NCI-H446 treated with DMSO at 0.1 percent for 48 hours (cell line): ENCODE measurements at places on chromosomes 7 and 10.

GRCh38 chr10:42548254-42548653, 90.1 kb downstream of the ZNF33B start:
- no peak for DNase-seq

- no peak for DNase-seq
Measured at GRCh38 chr7:131673576-131673975, 117.1 kb upstream of the PODXL start.

- no peak for DNase-seq
Measured at GRCh38 chr10:3472287-3473051, 299.9 kb upstream of the PITRM1 start.

DNA sequence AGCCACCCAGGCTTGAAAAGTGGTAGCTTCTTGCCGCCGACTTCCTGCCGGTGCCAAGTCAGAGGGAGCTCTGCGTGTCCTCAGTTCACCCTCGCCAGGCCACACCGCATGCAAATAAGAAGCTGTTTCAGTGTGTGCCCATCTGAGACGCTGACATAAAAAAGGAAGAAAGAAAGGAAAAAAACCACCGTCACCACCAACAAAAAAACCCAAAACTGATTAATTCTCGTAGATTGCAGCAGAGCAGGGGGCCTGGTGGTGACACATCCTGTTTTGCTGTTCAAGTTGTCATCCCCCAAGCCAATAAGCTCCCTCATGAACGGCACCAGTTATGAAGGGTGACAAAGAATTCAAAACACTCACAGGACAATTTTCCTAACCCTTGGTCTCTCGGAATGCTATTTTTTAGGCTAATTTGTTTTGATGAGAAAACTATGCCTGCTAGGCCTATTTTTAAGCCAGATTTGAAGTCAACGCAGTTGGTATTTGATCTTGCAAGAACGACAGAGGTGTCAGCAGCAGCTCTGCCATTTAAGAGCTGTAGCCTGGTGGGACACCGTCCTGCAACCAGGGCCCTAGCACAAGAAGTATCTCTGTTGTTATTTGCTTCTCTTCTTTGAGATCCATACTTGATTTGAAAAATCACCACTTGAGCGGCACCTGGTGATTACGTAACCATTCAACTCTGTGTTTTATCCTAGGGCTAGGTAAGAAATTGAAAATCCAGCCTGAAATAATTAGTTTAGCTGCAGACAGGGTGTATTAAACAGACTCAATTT, 145.6 kb downstream of the PFKFB3 start:
- DNase-seq: no peak

DNA sequence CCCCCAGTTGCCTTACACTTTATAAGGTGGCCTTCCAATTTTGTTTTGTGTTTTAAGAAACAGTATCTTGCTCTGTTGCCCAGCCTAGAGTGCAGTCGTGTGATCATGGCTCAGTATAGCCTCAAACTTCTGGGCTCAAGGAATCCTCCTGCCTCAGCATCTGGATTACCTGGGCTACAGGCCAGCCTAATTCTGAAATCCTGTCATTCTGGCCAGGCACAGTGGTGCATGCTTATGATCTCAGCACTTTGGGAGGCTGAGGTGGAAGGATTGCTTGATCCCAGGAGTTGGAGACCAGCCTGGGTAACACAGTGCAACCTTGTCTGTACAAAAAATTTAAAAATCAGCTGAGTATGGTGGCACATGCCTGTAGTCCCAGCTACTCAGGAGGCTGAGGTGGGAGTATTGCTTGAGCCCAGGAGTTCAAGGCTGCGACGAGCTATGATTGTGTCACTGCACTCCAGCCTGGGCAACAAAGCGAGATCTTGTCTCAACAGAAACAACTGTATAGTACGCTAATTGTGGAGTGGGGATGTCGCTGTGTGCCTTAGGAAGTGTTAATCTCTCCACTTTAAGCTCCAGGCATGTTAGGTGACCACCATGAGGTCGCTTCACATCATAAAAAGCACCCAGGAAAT, 24.7 kb upstream of the RBM33 start:
- no peak for DNase-seq

DNA sequence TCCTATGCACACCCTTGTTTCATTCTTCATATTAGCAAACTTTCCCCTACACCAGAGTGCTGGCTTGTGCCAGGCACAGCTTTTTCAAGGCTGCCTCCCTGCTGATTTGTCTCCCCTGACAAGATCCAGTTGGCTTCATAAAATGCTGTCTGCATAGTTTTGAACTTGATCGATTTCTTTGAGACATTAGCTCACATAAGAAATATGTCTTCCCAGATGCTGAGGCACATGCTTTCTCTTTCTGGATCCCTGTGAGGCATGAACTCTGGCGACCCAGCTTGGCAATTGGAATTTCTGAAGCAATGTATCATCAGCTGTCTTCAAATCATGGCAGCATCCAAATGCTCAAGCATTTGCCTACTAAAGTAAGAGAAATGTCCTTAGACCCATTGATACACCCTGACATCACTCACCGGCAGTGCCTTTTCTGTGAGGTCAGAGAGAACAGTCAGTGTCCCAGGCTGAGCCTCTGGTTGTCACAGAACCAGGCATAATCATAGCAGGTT, 616.4 kb upstream of the GHITM start:
- DNase-seq: peak; percentile 20

GRCh38 chr7:128135159-128135514, 103.9 kb upstream of the LRRC4 start:
- peak; percentile 5 for DNase-seq

GRCh38 chr7:55154096-55154495, 135.3 kb downstream of the EGFR start:
- DNase-seq: no peak

GRCh38 chr10:26881600-26882331, 21.0 kb upstream of the ABI1 start:
- DNase-seq: peak; percentile 52

- DNase-seq: no peak
Measured at GRCh38 chr10:120300513-120300912, 156.5 kb upstream of the PLPP4 start.

DNA sequence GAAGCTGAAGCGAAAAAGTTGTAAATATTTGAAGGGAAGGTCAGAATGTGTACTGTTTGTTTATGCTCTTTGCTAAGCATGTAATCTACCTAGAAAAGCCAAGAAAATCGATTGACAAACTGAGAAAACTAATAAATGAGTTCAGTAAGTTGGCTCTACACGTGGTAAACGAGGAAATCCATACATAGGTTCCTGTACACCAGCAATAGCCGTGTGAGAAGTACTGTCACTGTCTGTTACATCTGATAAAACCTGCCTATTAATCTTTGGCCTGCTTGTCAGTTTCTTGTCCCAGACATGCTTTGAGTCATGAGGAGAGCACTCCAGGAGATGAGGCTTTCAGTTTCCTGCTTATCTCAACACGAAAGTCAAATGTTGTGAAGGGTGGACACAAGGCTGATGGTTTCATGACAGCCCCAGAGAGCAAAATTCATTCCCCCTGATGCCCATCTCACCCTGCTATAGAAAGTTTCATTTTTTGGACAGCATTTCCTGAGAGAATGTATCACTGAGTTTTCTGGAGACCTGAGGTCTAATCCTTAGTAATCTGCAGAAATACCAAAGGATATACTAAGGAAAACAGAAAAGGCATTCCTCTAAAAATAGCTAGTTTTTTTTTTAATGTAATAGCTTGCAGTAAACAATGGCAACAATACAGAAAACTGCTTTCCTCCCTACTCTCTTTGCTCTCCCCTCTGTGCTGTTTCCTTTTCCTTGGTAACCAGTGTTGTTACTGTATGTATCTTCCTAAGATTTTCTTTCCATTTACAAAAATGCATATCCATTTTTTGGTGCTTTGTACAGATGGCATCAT, 18.8 kb downstream of the BMPR1A start:
- no peak for DNase-seq

DNA sequence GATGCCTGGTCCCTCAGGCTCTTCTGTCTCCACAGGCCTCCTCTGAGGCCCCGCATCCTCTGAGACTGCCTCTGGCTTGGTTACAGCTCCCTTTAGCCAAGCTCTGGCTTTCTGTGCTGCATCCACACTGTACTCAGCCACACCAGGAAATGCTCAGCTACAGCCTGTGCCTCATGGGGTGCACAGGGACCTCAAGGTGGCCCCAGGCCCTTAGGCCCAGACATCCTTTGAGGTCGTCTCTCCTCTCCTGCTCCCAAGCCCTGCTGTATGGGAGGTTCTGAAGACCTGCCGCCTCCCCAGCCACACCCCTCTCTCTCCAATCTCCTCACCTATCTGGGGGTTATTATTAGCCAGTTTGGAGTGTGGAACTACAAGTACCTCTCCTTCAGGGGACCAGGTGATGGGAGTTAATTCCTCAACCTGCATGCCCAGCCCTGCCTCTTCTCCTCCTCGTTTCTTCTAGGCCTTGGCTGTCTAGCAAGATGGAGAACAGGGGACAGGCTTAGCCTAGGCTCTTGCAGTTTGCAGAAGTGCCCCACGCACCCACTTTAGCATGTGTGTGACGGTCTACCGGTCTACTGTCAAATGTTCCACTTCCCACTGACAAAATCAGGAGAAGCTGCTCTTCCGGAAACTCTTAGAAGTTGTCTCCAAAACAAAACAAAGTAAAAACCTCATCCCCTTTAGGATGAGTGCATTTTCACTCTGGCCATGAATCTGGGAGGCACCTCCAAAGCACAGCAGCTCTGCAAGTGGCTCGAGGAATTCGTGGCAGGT, 64.0 kb upstream of the WAC start:
- no peak for DNase-seq

DNA sequence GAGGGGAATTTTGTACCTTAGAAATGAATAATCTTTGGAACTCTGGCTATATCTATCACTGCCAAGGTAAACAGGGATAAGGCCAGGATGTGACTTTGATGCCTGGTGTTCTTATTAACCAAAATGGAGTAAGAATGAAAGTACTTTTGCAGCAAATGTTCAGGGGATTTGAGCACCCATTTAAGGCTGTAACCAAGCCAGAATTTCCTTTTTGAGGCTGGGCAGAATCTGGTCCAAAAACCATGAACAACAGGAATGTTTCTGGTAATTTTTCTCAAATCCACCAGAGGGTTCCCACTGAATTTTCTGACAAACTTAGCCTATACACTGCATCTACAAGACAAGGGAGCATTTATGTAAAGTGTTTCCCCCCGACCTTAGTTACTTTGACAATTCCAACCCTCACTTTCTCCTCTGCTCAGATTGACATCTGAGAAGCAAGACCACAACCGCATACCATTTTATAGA, 120.6 kb downstream of the BAMBI start:
- no peak for DNase-seq

DNA sequence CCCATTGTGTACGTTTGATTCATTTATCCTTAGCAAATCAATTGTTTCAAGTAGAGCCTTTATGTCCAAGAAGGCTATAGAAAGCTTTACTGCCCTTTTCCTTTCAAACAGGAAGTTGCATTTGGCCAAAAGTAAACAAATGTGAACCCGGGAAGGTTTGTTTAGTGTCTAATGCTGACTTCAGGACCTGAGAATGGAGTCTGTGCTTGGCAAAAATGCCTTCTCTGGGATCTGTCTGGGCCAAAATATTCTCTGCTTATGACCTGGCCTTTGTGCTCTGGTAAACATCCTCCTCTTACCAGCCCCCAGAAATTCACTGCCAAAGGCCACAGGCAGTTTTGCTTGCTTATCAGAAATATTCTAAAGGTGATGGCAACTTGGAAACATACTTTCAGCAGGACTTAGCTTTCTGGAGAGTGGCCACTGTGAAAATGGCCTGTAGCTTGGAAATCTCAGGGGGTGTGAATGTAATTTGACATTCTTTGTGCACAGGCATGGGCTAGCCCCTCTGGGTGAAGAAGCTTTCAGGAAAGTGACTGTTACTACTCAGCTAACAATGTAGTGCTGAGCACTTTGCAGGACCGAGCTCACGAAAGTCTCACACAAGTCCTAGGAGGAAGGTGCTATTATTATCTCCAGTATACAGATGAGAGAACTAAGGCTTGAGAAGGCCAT, 199.5 kb downstream of the PTEN start:
- no peak for DNase-seq

GRCh38 chr10:33154590-33154989, 179.9 kb downstream of the NRP1 start:
- no peak for DNase-seq

- DNase-seq: no peak
Measured at GRCh38 chr7:35971133-35971891, 170.5 kb downstream of the SEPTIN7 start.

- no peak for DNase-seq
Measured at GRCh38 chr7:152512706-152513105, 76.9 kb upstream of the KMT2C start.

GRCh38 chr7:24718431-24718831, 38.8 kb downstream of the GSDME start:
- no peak for DNase-seq

- DNase-seq: no peak
Measured at GRCh38 chr10:124558339-124559321, 97.0 kb downstream of the LHPP start.

GRCh38 chr7:115319541-115319940, 397.6 kb downstream of the MDFIC start:
- no peak for DNase-seq

DNA sequence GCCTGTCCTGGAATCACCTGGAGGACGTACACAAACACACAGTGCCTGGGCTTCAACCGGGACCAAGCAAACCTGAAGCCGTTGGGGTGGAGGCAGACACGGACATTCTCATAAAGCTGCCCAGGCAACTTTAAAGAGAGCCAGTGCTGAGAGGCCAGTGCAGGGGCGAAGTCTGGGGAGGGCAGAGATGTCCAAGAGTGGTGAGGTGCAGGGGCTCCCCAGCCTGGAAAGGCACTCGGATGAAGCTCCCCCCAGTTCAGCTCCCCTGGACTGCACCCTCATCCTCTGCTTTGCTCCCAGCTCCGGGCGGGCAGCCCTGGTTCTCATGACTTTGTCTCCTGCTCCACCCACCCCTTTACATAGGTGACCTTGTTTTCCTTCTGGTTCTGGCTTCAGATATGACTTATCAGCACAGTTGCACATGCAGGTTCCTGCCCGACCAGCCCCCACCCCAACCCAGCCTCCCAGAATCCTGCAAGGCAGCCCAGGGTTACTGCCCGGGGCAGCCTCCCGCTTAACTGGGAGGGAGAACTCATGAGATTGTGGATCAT, 60.8 kb upstream of the EEPD1 start:
- DNase-seq: no peak

- no peak for DNase-seq
Measured at GRCh38 chr10:124092250-124092859, 1.0 kb downstream of the CHST15 start.

- DNase-seq: no peak
Measured at GRCh38 chr7:90081621-90082020, 72.6 kb upstream of the STEAP1 start.

- no peak for DNase-seq
Measured at GRCh38 chr7:81776948-81777630, 7.2 kb upstream of the HGF start.

GRCh38 chr10:51932530-51932929, 233.1 kb upstream of the CSTF2T start:
- no peak for DNase-seq

DNA sequence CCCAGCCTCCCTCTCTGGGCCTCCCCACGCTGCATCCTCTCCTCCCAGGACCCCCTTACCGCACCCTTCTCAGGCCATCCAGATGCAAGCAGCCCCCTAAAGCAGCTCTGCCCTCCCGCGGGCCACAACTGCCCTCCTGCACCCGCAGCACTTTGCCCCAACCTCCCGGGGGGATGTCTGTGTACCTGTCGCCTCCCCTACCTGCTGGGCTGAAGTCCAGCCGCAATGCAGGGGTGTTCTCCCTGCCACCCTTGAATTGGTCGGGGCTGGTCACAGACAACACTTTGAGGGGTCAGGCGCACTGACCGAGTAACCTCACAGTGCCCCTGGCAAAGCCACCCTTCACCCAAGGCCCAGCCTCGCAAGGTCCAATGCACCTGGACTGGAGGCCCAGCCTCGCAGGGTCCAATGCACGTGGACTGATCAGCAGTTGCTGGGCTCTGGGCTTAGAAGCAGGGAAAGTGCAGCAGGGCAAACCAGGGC, 8.3 kb upstream of the CALML5 start:
- DNase-seq: no peak
